Activated naive CD4-positive, alpha-beta T cell treated with anti-CD3 and anti-CD28 coated beads, Interleukin-2, amount 50 U/mL, for 72 hours (primary cell): ENCODE measurements at places on chromosomes 5 and 9.
A peak's percentile ranks its signal among the peaks of the same experiment; 100 is the strongest.

DNA sequence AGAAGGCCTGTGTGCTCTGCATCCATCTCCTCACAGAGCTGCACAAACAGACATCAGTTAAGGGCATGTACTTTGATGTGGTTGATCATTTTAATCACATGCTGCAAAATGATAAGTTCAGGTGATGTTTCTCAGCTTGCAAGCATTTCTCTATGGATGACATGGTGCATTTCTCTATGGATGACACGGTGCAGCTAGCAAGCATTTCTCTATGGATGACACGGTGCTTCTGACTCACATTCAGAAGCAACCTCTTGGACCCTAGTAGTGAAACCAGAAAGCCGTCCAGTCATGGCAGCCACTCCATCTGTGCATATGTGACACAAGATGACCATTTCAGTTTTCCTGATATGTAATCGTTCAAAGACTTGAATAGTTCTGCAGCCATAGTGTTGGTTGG lies 24.1 kb upstream of the RNF20 start:
- no peak for DNase-seq

DNA sequence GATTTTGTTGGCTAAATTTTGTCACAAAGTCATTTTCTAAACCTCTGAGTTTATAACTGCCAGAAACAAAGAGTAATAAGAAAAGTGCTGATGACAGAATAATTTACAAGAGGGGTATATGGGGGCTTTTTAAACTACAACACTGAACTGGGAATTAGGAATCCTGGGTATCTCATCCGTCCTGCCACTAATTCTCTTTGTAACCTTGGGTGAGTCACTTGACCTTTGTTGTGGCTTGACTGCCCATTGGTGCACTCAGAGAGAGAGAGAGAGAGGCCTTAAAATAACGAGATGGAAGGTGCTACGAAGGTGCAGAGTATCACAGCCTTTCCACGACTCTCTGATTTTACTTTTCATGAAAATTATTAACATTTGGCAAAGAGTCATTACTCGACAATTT lies 130.3 kb upstream of the CNTLN start:
- no peak for DNase-seq

DNA sequence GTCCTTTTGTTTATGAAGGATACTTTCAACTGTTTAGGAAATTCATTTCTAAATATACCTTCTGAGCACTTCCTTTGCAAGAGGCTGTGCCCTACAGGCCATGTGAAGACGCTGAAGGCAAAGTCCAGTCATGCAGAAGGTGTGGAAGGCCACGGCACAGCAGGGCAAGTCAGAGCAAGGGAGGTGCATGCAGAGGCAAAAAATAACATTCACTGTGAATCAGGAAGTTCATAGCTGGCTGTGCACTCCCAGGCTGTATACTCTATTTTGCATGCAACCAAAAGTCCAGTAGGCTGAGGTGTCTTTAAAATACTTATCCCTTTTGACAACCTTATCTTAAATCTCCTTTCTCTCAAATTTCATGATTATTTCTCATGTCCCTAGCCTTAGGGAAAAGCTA lies 50.3 kb downstream of the GNAQ start:
- no peak for DNase-seq

GRCh38 chr9:34490760-34491159 lies 32.0 kb downstream of the ENHO start:
- DNase-seq = no peak

- DNase-seq = no peak
Observed at GRCh38 chr9:125816321-125816720, 69.1 kb downstream of the PBX3 start.

- peak; percentile 17 for DNase-seq
Observed at GRCh38 chr5:172410160-172410559, 44.2 kb downstream of the SH3PXD2B start.

DNA sequence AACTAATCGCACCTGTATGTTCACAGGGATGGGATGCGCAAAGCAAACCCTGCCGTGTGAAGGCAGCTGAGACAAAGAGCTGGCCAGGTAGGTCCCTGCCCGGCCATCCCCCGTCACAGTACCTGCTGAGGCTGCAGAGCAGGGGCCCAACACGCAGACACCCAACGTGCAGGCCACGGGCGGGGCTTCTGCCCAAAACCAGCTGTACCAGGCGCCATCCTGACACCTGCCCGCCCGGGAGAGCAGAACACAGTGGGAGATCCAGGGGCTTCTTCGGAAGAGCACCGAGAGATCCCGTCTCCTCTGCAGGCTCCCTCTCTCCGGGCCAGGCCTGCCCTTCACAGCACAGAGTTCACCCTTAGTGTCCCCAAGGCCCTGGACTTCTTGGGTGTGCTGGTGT lies 28.4 kb downstream of the ABO start:
- no peak for DNase-seq

- peak; percentile 45 for DNase-seq
Observed at GRCh38 chr9:21030389-21031035, 928 bp downstream of the HACD4 start.

DNA sequence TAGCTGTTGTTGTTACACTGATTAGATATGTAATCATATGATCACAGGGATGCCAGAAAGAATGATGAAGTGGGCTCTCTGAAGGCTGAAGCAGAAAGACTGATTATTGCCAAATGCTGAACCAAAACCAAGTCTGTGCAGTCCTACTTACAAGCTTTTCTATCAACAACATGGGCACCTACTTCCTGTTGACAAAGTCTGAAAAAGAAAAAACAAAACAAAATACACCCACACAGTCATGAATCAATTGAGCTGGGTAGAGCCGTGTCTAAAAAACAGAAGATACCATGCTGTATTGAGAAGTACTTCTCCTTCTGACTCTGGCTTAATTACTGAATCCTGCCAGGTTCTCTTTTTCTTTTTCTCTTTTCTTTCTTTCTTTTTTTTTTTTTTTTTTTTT lies 363.4 kb downstream of the RAB3C start:
- no peak for DNase-seq

DNA sequence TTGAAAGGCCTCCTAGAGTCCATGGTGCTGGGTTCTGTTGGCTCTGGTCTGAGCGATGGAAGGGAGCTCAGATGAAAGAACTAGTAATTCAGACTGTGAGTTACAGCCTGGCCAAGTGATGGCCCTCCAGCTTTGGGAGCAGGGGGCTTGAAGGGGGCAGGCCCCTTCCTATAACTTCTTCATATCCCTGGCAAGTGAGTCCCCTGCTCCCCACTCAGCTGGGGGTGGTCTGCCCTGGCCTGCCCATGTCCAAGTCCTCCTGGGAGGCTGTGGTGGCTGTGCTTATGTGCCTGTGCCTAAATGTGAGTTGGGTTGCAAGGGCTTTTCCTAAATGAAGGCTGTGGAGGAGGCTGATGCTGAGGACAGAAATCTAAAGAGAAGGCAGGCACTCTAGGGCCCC lies 80.1 kb downstream of the MACROH2A1 start:
- DNase-seq = no peak

DNA sequence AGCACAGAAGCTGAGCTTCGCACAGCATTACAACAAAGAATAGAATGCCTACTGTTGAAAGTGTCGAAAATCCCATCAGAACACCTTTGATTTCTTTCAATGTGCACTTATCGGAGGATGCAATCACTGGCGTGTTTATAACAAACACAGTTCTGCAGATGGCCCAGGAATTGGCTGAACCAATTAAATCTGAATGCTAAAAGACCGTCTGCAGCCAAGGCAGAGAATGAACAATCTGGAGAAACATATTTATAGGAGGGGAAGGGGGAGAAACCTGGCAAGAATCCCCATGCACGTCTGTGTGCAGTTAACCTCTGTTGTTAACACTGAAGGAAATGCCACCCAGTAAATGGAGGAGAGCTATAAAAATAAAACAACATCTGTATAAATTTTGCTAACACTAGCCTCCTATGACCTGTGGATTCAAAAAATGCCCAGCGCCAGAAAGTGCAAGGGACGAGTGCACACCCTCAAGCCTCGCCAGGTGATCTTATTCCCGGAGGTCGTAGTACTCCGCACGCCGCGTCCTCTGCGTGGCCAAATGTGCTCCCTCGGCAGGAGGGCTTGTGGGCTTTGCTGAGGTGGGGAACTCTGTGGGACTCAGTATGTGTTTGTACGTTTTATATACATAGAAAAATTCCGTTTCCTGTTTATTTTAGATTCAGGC lies 56.8 kb downstream of the PTCH1 start:
- no peak for DNase-seq

GRCh38 chr9:8486095-8486494 lies 686.5 kb upstream of the DMAC1 start:
- DNase-seq = no peak

DNA sequence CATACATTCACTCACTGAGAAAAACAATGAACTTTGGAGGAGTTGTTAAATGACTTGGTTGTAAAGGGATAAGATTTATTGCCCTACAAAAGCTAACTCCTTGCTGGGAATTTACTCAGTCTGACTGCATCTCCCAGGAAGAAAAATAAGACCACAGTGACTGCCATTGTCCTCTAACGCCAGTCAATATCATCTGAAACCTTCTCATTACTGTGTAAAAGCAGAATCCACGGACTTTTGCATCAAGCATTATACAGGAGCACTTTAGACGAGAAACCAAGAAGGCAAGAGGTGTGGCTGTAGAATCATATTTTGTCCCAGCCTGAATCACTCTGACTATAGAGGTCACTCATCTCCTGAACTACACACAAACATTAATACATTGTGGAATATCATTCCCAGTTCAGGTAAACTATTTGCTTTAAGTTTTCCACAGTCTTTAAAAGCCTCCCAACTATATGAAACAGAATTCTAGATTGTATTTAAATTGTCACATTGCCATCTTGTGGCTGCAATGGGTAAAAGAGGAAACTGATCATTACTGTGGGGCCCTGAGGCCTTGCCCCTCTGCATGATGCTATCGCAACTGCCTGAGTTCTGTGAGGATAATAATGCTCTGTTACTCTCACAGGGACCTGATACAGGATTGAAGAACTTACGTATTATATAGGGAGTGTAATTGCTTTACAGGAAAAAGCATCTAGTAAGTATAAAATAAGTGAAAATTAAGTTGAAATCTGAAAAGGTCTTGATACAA lies 142.9 kb downstream of the SLCO4C1 start:
- DNase-seq = no peak

DNA sequence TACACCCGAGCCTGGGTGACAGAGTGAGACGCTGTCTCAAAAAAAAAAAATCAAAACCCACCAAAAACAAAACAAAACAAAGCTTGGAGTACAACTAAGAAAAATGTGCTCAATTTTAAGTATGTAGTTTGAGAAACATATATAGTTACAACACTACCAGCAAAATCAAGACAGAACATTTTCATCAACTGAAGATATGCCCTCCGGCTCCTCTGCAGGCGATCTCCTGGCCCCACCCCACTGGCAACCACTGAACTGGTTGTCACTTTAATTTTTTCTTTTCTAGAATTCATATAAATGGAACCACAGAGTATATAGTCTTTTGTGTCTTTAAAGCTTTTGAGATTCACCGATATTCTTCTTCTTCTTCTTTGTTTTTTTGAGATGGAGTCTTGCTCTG lies 35.0 kb downstream of the CNOT8 start:
- no peak for DNase-seq

GRCh38 chr5:170336065-170336464 lies 38.5 kb upstream of the LCP2 start:
- no peak for DNase-seq

- no peak for DNase-seq
Observed at GRCh38 chr5:38830521-38831051, 15.2 kb upstream of the OSMR start.

GRCh38 chr5:173868096-173868880 lies 19.9 kb upstream of the CPEB4 start:
- DNase-seq = no peak

DNA sequence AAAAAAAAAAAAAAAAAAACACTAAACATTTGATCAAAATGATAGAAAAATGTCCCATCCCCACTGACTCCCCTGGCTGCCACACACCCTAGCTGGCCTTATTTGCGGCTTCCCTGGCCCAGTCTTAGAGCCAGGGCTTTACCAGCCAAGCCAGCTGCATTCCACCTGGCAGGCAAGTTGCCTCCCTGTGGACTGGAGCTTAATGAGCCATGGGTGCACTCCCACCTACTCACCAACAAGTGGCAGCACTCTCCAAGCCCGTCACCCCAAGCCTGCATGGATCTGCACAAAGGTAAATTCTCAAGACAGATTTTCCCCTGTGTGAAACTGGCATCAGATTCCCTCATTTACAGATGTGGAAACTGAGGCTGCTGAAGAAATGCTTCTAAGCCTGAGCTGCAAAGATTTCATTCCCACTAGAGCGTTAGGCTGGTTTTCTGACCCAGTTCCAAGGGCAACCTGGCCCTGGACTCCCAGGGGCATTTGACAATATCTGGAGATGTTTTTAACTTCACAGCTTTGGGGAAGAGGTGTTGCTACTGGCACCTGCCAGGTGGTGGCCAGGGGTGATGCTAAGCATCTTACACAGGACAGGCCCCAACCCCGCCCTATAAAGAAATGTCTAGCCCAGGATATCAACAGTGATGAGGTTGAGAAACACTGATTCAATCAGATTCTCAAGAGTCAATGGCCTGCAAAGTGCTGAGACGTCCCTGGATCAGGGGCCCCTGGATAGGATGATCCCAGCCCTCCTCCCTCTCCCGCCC lies 21.9 kb upstream of the VDAC1 start:
- DNase-seq = peak; percentile 49

DNA sequence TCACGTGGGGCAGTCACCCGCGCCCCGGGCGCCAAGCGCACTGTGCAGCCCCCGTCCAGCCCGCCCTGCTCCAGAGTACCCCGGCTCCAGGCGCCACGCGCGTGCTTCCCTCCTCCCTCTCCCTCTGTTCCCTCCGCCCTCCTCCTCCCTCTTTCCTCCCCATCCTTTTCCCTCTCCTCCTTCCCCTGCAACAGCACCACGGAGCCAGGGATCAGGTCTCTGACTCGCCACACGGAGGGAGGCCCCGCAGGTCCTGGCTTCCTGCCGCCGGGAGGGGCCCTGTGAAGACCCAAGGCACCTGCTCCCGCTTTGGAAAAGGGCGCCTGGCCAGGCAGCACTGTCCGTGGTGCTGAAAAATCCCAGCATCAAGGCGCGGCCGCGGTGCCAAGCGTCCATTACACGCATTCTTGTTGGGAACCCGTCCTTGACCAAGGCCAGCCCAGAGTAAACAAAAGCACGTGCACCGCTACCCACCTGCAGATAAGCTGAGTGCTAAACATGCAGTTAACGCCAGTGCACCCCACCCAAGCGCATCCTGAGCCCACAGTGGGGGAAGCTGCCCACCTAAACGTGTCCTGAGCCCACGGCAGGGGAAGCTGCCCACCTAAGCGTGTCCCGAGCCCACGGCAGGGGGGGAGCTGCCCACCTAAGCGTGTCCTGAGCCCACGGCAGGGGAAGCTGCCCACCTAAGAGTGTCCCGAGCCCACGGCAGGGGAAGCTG lies 21.7 kb downstream of the SLC6A18 start:
- DNase-seq = no peak
